ENCODE measurements at places on chromosomes 1 and 21.

- DNase-seq: peak; percentile 90
These were observed 36.6 kb upstream of the PADI1 start for GRCh38 chr1:17168091-17168876.

DNA sequence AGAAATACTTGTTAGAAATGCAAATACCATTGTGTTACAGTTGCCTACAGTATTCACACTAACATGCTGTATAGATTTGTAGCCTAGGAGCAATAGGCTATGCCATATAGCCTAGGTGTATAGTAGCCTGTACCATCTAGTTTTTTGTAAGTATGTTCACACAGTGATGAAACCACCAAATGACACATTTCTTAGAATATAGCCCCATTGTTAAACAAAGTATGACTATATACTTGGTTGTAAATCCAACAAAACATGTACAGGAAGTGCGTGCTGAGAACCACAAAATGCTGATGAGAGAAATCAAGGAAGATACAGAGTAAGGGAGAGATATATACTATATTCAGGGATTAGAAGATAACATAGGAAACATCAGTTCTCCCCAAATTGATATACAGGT lies 92.2 kb downstream of the POU2F1 start:
- DNase-seq: no peak

DNA sequence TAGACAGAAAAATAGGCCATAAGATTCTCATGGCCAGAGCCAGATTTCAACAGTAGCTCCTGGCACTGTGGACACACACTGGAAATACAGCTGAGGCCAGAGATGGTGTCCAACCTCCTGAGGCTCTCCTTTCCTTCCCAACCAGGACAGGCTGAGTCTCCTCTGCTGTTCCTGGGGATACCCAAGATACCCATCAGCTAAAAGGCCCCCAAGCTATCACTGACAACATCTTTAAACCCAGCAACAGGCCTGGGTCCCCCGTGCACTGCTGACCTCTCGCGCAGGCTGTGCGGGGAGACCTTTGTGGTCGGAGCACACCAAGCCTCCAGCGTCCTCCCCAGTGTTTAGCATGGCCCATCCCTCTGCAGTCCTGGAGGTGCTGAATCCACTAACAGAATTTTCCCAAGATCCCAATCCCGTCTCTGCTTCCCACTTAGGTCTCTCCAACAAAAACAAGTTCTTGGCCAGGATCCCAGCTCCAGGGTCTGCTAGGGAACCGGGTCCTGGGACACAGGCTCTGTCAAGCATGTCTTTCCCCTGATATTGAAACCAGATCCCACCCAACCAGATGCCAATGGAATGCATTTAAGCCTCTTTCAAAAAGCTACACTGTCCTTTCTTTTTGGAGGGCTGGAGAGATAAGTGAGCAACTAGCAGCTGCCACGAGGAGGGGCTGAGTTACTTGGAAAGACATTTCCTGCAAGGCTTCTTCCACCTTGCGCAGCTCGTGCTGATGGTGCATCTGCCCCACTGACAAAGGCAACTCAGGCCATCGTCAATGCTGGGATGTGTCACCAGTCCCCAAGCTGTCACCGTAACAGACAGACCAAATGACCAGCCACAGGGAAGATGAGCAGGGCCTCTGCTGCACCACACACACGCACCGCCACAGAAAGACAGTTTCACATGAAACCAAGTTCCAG lies 73.2 kb downstream of the BCAR3 start:
- peak; percentile 85 for DNase-seq

- no peak for DNase-seq
These were observed 174.3 kb downstream of the SETD4 start for GRCh38 chr21:35885942-35886541.
